ENCODE measurements at places on chromosomes 6 and 20. TPM values are rescaled to one million over a fixed set of nuclear protein-coding genes. Genes with fewer than 3 reads are reported as not detected.

DNA sequence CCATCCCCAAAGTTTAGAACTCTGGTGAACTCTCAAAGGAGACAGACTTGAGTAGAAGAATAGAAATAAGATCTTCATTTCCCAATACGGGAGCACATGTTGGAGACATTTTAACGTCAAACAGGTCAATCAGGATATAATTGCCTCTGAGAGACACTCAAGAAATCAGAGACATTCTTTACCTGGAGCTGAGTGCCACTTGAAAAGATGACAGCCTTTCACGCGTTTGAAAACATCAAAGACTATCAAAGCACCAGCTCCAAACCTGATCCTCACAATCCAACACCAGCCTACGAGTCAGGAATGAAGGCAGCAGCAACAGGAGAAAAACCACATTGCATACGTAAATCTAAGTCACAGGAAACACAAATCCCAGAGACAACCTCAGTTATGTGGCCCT, 571.5 kb upstream of the CDH4 start:
- no peak for DNase-seq

- DNase-seq: no peak
Measured at GRCh38 chr6:14995966-14996602, 249.8 kb upstream of the JARID2 start.

DNA sequence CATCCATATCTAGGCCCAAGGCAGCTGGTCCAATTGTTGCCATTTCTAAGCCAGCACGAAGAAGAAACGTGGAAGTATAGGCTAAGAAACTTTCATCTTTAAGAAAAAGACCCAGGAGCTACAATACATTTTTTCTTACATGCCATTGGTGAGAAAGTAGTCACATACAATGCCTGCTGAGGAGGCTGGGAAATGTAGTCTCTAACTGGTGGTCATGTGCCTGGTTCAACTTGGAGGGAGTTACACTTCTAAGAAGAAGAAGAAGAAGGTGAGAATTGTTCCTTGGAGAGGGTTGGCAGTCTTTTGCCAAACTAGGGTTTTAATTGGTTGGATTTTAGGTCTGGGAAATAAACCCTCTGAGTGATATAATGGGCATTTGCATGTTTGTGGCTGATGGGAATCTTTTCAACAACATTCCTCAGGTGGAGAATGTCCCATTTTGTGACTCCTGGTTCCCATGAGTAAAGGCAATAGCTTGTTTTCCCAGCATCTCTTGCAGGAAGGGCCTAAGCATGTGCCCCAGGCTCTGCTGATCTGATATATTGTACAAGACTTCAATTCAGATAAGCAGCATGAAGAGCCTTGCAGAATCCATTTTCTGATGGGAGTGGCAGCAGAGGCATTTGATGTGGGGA, 47.0 kb upstream of the PREP start:
- no peak for DNase-seq

DNA sequence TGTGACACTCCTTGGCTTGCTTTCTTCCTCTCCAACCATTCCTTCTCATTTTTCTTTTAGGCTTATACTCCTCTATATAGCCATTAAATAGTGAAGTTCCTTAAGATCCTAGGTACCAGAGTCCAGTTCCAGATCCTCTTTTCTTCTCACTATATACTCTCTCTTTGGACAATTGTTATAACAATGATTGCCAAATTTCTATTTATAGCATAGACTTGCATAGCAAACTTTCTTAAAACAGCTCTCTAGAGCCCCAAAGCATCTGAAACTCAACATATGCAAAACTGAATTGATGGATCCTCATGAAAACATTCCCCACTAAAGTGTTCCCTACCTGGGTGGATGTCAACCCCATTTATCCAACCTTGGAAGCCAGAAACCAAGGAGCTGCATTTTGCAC, 13.4 kb downstream of the PHIP start:
- no peak for DNase-seq

GRCh38 chr6:11207199-11207968, 25.1 kb downstream of the NEDD9 start:
- no peak for DNase-seq

DNA sequence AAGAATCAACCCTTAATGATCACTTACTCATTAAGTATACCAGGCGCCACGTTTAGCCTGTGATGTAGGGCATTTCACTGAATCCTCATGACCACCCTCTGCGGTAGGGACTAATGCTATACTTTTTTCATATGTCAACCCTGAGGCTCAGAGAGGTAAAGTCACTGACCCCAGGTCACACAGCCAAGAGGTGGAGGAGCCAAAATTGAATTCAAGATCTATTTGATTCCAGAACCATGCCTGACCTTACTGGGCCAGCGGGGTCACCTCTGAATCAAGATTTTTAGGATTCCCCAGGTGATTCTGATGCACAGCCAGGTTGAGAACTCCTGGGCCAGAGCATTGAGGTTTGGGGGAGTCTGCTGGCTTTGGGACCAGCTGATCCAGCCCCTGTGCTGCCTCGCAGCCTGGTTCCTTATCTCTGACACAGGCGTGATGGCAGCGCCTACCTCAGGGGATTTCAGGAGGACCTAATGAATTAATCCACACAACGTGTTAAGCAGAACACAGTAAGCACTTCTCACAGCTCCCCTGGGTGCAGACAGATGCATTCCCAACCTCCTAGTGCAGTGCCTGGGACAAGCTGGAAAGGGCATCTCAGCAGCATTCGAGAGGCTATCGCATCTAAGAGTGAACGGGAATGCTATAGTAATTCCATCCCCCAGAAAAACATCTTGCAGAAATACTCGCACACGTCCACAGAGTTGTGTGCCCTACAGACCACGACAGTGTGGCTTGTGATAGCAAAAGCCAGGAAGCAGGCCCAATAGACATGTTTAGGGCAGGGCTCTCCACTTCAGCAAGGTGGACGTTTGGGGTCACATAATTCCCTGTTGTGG, 101.4 kb upstream of the PTPN1 start:
- DNase-seq: no peak

- peak; percentile 68 for DNase-seq
Measured at GRCh38 chr20:62496568-62497218, 20.9 kb upstream of the GATA5 start.

- DNase-seq: no peak
Measured at GRCh38 chr20:17859002-17859615, 109.5 kb downstream of the SNX5 start.

- DNase-seq: no peak
Measured at GRCh38 chr6:28586962-28587745, 61.5 kb downstream of the GPX5 start.

DNA sequence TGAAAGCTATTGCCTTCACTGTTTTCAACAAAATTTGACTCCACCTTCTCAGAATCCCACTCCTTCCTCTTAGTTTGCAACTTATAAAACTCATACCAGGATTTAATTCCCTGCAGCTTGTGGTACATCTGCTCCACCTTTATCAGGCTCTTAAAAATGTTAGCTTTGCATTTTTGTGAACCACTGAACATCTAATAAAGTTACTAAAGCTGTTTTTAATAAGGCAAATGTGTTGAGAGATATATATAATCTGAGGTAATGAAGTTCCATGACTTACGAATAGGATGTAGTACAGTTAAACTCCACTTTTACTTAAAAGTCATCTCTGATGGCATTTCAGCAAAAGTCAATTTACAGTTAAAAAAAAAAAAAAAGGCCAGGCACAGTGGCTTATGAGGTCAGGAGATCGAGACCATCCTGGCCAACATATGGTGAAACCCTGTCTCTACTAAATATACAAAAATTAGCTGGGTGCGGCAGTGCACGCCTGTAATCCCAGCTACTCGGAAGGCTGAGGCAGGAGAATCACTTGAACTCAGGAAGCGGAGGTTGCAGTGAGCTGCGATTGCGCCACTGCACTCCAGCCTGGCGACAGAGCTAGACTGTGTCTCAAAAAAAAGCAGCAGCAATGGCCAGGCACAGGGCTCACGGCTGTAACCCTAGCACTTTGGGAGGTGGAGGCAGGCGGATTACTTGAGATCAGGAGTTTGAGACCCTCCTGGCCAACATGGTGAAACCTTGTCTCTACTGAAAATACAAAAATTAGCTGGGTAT, 106.2 kb downstream of the KIF13A start:
- DNase-seq: no peak

Gene MUCL3
- not detected for total RNA-seq

Gene CDYL
- 44.8 TPM for total RNA-seq

Gene COL11A2
- 0.35 TPM for total RNA-seq

Gene NKAIN2
- not detected for total RNA-seq

Measured in K562 (cell line).